NCI-H1436 (cell line): ENCODE measurements at places on chromosomes 1 and 21.

DNA sequence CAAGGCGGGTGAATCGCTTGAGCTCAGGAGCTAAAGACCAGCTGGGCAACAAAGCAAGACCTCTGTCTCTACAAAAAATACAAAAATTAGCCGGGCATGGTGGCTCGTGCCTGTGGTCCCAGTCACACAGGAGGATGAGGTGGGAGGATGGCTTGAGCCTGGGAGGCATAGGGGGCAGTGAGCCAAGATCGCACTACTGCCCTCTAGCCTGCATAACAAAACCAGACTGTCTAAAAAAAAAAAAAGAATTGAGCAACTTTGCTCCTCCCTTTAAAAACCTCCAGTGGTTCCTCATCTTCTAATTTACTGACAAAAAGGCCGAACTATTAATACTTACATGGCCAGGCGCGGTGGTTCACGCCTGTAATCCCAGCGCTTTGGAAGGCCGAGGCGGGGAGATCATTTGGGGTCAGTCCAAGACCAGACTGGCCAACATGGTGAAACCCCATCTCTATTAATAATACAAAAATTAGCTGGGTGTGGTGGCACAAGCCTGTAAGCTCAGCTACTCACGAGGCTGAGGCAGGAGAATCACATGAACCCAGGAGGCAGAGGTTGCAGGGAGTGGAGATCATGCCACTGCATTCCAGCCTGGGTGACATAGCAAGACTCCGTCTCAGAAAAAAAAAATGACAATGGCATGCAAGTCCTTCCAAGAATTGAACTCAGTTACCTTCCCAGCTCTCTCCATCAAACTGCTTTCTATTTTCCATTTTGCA lies 4.4 kb downstream of the ACBD3 start:
- no peak for DNase-seq

DNA sequence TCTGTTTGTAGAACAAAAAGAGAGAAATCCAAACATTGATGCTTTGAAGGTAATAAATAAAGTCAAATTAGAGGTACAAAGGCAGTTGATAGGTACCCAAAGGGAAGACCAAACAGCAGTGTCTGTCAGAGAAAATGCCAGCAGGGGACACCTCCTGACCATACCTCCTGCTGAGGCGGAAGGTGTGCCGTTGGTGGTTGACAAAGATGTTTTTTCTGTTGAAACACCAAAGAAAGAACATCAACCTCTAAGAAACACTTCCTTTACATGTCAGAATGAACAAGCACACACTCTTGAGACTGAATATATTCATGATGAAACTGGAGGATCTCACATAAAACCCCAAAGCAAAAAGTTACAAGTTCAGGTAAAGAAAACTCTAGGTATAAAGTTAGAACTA lies 128.3 kb downstream of the MACF1 start:
- DNase-seq: no peak

- no peak for DNase-seq
Observed at GRCh38 chr21:17526776-17527175, 13.9 kb downstream of the CXADR start.

GRCh38 chr1:88763649-88764406 lies 79.8 kb downstream of the PKN2 start:
- no peak for DNase-seq

DNA sequence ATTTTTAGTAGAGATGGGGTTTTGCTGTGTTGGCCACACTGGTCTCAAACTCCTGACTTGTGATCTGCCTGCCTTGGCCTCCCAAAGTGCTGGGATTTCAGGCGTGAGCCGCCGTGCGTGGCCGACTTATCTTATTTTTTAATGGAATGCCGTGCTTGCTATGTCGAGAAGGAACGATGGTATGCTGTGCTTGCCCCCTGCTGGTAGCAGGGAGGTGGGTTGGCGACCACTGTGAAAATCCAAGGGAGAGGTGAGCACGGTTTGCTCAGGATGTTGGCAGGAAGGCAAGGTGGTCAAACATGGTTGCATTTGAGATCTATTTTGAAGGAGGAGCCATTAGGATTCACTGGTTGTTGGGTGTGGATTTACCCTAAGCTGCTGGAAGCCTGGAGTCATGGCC lies 45.8 kb upstream of the RCC2 start:
- DNase-seq: no peak

- no peak for DNase-seq
Observed at GRCh38 chr1:186487163-186487562, 26.2 kb upstream of the PDC start.

- no peak for DNase-seq
Observed at GRCh38 chr1:95139039-95139438, 21.9 kb downstream of the TLCD4 start.

GRCh38 chr1:13901597-13901996 lies 201.6 kb downstream of the PRDM2 start:
- DNase-seq: no peak

DNA sequence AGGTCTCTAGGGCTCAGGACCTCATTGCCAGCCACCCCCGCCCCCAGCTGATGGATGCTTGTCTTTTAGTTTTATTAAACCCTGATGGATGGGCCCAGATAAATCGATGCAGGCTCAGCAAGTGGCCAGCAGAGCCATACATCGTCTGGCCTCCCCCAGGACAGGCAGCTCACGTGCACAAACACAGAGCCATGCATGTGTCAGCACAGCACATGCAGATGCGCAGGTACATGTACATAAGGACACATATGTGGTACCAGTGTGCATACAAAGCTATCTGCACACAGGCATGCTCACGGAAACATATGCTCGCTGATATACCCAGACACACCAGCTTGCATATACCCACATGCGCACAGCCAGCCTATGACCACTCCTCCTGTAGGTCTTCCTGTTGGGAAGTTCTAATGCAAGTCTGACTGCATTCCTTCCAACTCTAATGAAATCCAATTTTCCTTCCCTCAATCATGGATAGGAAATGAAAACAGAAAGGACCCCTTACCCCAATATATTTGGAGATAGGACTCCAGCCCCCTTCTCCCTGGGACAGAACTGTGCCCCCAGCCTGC lies 897 bp downstream of the COL16A1 start:
- DNase-seq: no peak

DNA sequence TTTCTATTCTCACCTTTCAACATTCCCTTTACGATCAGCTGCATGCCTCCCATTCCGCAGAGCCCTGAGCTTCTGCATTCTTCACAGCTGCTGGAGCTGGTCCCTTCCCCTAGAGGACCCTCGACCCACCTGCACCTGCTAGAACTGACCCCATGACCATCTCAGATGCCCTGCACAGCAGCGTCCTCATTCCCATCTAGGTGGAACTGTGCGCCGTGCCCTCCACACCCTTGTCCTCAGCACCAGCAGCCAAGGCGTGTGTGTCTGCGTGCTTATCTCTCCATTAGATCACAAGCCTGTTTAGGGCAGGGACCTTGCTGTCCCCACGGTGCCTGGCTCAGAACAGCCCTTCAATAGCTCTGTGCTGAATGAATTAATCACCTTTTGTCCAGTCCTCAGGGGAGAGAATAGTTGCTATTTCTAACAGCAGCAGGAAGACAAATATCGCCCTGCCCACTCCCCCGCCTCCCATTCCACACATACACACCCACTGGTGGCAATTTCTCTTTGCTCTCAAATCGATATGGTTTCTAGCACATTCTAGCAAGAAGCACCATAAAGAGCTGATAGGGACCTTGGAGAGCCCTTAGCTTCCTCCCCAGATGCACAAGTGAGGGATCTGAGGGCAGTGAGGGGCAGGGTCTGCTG lies 61.7 kb downstream of the KCNN3 start:
- DNase-seq: no peak

DNA sequence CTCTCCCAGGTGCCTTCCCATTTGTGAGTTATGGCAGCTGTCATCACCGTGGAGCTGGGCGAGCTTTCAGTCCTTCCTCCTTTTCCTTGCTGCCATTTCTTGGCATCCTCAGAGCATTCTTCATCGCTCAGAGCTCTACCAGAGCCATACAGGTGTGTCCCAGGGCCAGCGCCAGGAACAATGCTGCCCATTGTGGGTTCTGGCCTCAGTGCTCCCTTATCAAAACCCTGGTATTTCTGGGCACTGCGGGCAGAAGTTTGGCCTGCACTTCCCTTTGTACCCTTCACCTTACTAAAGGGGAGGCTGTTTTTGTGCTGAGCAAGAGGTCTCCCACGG lies 28.5 kb downstream of the RASSF5 start:
- no peak for DNase-seq

- DNase-seq: peak; percentile 66
Observed at GRCh38 chr1:185566995-185567394, 167.2 kb upstream of the HMCN1 start.

DNA sequence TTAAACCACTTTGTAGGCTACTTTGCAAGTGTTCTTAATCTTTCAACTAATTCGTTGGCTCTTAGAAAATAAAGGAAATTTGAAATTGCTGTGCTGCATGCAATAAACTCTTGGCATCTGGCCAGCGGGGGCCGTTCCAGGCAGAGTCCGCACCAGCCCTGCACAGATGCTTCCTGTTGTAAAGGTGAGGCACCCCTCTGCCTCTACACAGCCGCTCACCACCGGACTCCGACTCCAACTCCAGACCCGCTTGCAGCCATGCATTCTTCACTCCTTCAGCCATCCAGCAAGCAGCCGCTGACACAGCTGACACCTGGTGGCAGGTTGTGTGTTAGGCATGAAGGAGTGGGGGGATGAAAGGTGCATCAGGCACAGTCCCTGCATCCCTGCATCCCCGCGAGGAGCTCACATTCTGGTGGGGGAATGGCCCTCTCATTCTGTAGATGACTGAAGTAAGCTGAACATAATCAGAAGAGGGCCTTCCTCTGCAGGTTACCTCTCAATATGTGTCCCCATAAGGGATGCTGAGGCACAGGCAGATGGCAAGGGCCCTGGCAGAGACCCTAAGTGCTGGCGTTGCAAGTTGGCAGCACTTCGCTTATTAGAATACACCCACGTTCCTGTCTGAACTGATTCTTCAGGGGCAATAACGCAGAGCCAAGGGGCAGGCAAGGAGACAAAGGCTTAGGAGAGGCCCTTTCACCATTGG lies 56.8 kb downstream of the GLIS1 start:
- DNase-seq: peak; percentile 76

GRCh38 chr1:90204023-90204590 lies 209.2 kb downstream of the ZNF326 start:
- DNase-seq: no peak
